ENCODE measurements at places on chromosomes 12 and 14.

DNA sequence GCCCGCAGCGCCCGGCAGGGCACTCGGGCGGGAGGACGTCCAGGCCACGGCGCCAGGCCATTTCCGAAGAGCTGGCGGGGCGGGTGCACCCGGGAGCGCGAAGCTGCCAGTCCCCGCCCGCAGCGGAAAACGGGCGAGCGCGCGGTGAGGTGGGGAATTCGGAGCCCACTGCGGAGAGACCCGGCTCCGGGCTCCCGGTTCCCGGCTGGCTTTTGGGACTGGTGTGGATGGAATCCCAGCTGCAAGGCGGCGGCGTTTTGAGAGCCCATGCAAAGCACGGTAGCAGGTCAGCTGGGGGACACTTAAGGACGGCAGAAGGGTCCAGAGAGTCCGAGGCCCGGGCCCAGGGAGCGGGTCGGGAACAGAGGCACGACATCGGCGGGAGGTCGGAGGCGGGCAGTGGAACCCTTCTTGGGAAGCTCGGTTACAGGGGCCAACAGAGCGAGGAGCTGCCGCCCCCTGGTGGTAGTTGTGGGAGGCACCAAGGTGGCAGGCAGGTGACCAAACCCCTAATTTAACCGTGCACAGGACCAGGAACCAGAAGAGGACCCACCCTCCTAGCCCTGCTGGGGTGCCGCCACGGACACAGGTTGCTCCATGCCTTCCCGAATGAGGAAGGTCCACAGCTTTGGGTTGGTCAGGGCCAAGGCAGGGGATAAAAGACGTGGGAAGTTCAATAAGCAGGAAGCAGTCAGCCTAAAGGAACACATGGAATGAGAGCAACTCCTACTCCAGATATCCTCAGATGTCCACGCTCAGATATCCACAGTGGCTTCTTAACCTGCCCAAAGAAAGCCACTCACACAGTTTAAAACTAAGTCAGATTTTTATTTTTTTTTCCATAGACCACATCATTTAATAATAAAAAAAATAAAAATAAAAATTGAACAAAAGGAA is 685 bp upstream of the CDH24 start:
- peak; percentile 81 for DNase-seq

DNA sequence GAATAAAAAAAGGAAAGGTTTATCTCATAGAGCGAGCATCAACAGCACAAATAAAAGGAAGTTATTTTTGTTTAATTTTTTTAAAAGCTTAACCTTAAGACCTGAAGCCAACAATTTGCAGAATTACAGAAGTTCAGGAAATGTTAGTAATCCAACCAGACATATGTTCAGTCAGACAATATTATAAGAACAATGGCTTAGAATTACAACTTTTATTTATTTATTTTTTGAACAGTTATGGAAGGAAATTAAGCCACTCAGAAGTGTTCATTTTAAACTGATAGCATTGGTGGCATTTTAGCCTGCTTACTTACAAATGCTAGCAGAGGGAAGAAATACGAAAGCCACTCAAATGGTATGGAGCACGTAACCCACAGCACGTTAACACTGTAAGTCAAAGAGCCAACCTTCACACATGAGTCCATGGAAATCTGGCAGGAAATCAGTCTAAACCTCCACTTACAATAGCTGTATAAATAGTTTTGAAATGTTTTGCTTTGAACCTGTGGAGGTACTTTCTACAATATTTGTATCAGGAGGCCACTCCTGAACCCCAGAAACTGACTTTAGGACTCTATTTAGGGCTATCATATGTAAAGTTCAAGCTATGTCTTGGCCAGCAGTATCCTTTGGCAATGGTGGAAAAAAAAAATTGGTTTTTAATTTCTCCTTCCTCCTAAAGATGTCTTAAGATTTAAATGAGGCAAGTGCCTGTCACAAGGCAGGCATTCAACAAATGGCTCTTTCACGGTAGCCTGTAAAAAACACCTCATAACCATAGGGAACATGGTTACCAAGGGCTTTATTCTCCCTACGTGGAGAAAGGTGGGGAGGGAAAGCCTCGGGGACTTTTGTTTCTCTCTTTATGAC is 102.3 kb downstream of the ITPR2 start:
- DNase-seq, result no peak

GRCh38 chr12:19533567-19533966 is 94.3 kb downstream of the AEBP2 start:
- no peak for DNase-seq

- DNase-seq, result no peak
These were observed 2.9 kb downstream of the IFNG start for GRCh38 chr12:68156636-68157035.

DNA sequence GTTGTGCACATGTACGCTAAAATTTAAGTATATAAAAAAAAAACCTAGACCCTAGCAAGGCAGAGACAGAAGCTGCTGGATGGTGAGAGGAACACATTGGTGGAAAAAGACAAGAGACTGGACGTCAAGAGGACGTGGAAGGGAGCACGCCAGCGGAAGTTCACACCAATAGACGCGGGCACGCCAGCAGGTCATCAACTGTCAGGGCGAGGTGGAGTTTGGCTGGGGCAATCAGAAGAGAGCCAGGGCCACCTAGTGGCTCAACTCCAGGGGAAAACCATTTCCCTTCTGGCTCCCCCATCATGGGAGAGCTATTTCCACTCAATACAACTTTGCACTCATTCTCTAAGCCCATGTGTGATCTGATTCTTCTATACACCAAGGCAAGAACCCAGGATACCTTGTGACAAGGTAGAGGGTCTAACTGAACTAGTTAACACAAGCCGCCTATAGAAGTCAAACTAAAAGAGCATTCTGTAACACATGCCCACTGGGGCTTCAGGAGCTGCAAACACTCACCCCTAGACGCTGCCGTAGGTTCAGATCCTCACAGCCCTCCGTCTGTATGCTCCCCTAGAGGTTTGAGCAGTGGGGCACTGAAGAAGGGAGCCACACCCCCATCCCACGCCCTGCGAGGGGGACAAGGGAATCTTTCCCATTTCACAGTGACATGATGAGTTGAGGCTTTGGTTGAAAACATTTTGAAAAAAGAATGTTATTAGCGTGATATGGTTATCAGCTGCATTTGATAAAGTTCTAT is 702.7 kb downstream of the TMTC2 start:
- no peak for DNase-seq

DNA sequence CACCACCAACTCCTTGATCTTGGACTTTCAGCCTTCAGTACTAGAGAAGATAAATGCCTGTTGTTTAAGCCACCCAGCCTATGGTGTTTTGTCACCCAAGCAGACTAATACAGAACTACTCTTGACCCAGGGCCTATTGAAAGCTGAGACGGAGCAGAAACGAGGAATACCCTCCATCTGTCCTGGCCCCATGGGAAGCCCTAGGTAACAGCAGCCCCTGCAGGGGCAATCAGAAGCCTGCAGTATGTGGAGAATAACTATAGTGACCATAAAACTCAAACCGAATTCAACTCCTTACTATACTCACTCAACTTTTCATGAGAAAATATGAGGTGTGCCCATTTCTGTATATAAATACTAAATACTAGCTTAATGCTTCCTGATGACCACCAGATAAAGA is 307.4 kb downstream of the NUAK1 start:
- DNase-seq, result no peak

- DNase-seq, result peak; percentile 49
These were observed 23.0 kb downstream of the FAM222A start for GRCh38 chr12:109736552-109737108.

DNA sequence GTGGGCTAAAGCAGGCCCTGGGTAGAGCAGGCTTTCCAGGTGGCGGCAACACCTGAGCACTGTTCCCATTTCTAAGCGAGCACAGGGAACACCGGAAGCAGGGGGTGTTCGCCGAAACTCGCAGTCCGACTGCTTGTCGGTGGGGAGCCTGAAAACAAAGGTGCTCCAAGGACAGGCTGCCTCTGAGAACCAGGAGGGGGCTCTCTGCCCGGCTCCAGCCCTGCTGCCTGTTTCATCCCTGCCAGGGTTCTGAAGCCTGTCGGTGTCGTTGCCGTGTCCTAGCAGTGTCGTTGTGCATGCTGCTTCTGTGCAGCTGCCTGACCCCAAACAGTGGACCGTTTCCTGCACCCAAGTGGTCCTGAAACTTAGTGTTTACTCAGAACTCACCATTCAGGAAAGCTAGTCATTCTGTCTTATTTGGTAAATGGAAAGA is 21.8 kb downstream of the CCNK start:
- no peak for DNase-seq

- no peak for DNase-seq
These were observed 4.5 kb upstream of the CACNA2D4 start for GRCh38 chr12:1922985-1923384.

DNA sequence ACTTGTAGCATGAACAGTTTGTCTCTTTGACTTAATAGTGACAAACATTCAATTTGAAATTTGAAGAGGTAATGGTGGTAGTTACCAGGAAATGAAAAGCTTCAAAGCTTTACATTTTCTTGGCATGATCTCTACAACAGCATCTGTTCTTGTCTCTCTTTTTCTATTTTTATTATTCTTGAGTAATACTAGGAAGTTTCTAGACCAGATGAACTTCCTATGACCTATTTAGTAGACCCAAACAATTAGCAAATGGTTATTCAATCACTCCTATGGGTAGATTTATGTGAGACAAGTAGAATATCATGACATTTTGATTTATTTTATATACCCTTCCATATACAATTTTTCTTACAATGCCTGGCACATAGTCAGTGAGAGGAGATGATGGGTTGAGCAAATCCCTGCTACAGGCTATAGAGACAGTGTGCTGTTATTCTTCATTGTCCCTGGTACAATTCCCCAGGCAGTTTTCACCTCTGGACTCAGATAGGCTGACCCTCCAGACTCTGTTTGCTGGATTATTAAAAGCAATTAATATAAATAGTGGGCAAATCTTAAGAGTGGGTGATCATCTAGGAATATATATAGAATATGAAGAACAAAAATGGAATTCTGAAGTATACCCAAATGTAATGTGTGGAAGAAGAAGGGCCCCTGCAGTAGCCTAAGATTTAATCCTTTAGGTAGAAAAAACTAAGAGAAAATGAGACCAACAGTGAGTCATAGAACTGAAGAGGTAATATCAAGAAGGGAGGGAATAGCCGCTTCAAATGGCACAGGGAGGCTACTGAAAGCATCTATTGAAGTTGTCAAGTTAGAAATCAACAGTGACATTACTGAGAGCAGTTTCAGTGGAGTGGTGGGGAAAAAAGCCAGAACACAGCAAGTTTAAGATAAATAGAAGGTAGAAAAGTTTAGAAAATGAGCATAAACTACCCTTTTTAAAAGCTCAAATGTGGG is 512.0 kb downstream of the FOXG1 start:
- no peak for DNase-seq

DNA sequence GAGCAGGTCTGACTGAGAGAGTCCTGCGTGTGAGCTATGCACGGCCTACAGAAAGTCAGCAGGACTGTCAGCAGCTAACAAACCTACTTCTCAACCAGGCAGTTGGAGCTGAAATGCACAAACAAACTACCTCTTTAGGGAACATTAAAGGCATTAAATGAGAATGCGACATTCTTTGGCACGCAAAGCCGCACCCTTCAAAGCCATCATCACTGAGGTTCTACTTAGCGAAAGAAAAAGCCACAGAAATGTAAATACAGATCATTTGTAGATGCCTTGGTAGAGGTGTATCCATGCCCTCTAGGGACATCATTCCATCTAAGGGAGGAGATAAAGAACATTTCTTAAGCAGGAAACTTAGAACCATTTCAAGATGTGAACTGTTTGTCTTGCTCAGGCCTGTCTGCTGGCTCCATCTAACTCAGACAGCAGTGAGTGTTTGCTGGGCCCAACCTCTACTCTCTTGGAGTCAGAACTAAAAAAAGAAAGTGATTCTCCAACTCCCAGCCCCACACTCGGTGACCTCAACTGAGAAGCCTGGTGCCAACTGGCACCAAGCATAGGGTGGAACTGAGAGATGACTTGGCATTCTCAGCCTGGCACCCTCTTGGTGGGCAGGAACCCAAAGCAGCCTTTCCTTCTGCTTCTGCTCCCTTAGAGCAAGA is 63.5 kb upstream of the MBIP start:
- no peak for DNase-seq

DNA sequence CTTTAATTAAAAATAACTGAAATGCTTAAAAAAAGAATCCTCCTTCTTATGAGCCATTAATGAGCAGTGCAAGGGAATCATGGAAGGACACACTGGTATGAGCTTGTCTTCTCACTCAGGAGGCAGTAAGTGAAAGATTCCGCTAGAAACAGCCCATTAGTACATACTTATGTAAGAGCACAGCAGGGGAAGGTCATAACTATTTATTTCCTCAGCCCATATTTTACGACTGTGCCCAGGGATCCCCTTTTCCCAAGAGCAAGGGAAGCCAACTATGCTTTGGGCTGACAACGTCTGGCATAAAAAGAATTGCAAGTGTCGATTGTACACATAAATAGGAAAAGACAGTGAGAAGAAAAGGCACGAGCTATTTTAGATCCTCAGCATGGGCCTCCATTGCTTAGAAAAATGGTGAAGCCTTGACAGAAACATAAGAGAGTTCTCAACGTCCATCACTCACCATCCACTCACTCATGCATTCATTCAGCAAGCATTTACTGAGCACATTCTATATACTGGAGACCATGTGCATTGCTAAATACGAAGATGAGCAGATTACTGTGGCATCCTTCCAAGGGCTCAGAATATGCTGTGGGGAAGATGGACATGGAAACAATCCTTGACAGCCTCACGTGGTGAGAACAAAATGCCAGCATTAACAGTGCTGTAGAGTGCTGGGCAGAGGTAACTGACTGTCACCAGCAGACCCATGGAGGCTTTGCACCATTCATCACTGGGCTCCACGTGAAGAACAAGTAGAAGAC is 152.7 kb downstream of the NTF3 start:
- no peak for DNase-seq

- DNase-seq, result peak; percentile 28
These were observed 94.5 kb downstream of the OTOGL start for GRCh38 chr12:80193865-80194264.

GRCh38 chr12:33876618-33877017 is 145.7 kb upstream of the ALG10 start:
- no peak for DNase-seq
